Mesendoderm (in vitro differentiated cells): ENCODE measurements at places on chromosomes 16 and 17.

GRCh38 chr17:19018600-19018950, 14.0 kb upstream of the FAM83G start:
- DNase-seq, result no peak
- no peaks in the 10 kb centered on the region for H3K36me3 ChIP-seq
- no peaks in the 10 kb centered on the region for H3K4me1 ChIP-seq
- H3K27me3 ChIP-seq, result no peaks in the 10 kb centered on the region
- no peak overlapping the region for H3K4me3 ChIP-seq
- H3K27ac ChIP-seq, result no peak overlapping the region

DNA sequence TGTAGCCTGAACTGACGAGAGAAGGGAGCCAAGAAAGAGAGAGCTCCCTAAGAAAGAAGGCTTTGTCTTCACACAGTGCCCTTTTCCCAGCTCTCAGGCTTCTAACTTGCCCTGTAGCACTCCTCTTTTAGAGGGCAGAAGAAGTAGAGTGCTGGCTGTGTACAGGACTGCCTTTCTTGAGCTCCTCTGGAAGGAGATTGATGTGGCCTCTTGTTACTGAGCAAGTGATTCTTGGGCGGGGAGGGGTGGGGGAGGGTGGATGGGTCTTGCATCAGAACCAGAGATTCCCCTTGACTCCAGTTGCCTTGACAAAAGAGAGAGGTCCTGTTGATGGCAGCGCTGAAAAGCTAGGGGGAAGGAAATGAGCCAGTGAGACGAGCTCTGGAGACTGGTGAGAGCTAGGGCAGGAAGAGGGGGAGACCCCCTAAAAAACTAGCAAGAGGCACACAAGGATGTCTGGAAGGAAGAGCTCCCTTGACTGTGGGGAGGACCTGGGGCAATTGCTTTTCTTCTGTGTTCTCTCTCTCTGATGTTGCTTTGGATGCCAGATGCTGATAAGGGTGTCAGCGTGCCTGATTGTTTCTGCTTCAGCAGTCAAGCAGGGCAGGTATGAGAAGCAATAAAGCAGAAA, 18.4 kb downstream of the GPR179 start:
- peaks cover 8% of the 10 kb centered on the region for H3K4me1 ChIP-seq
- no peak overlapping the region for H3K4me3 ChIP-seq
- peaks cover 5% of the 10 kb centered on the region for H3K36me3 ChIP-seq

- H3K4me1 ChIP-seq, result no peaks in the 10 kb centered on the region
- H3K36me3 ChIP-seq, result peaks cover 9% of the 10 kb centered on the region
Observed at GRCh38 chr16:1656808-1657617, 21.1 kb upstream of the JPT2 start.

- no peaks in the 10 kb centered on the region for H3K36me3 ChIP-seq
- no peak overlapping the region for H3K4me3 ChIP-seq
- no peak for DNase-seq
- H3K27ac ChIP-seq, result no peak overlapping the region
- H3K27me3 ChIP-seq, result no peaks in the 10 kb centered on the region
Observed at GRCh38 chr17:74687886-74688285, 24.8 kb downstream of the CD300LF start.

DNA sequence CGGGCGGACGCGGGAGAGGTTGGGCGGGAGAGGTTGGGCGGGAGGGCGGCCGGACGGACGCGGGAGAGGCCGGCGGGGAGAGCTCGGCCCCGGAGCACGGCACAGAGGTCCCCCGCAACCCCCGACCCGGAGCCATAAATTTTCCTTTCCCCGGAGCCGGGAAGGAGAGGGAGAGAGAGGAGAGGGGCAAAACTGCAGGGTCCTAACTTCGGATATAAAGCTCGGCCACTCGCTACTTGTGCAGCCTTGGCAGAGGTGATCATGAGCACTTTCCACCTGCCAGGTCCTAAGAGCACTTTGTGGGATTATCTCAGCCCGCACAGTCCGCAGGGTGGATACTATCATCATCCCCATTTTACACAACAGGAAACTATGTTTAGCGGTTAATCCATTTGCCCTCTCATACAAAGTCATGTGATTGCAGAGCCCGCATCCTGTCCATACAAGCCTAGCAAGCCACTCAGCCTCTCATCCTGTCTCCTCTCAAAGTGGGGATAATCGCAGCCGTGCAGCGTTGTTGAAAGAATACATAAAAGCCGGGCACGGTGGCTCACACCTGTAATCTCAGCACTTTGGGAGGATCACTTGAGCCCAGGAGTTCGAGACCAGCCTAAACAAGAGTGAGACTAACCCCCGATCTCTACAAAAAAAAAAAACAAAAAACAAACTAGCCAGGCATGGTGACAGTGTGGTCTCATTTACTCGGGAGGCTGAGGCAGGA, 780 bp upstream of the DCAKD start:
- H3K4me1 ChIP-seq, result no peaks in the 10 kb centered on the region
- H3K27ac ChIP-seq, result peak overlapping the region; percentile 70
- peak; percentile 49 for DNase-seq
- peak overlapping the region; percentile 63 for H3K4me3 ChIP-seq

GRCh38 chr16:30925995-30926811, 2.8 kb downstream of the FBXL19 start:
- H3K36me3 ChIP-seq, result peaks cover 22% of the 10 kb centered on the region
- DNase-seq, result no peak
- no peaks in the 10 kb centered on the region for H3K27me3 ChIP-seq
- H3K27ac ChIP-seq, result no peak overlapping the region

- H3K36me3 ChIP-seq, result no peaks in the 10 kb centered on the region
- H3K27ac ChIP-seq, result no peak overlapping the region
- no peak for DNase-seq
Observed at GRCh38 chr16:48446534-48446920, 61.3 kb upstream of the SIAH1 start.

- H3K27me3 ChIP-seq, result no peaks in the 10 kb centered on the region
- no peak overlapping the region for H3K4me3 ChIP-seq
- H3K36me3 ChIP-seq, result no peaks in the 10 kb centered on the region
- no peak overlapping the region for H3K27ac ChIP-seq
- H3K4me1 ChIP-seq, result no peaks in the 10 kb centered on the region
Observed at GRCh38 chr16:63287401-63287800, 1251.2 kb upstream of the CDH8 start.

DNA sequence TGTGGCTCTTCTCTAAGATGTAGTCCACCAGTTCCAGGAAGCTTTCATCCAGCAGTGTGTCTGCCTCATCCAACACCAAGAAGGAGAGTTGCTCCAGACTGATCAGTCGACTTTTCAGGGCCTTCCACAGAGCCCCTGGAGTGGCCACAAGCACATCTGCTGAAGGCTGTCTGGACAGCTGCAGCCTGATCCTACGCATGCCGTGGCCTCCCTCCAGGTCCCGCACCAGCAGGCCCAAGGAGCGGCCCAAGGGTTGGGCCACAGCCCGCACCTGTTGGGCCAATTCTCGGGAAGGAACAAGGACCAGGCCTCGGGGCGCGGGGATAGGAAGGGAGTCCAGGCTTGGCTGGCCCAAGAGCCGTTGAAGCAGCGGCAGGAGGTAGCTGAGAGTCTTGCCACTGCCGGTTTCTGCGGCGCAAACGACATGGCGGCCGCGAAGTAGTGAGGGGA, 729 bp downstream of the DDX28 start:
- H3K27ac ChIP-seq, result no peak overlapping the region
- no peaks in the 10 kb centered on the region for H3K27me3 ChIP-seq
- peak overlapping the region; percentile 95 for H3K4me3 ChIP-seq
- H3K36me3 ChIP-seq, result no peaks in the 10 kb centered on the region
- H3K4me1 ChIP-seq, result peaks cover 2% of the 10 kb centered on the region
- DNase-seq, result no peak

GRCh38 chr17:77148077-77148939, 7.5 kb downstream of the SEC14L1 start:
- H3K27ac ChIP-seq, result no peak overlapping the region
- DNase-seq, result no peak
- no peaks in the 10 kb centered on the region for H3K4me1 ChIP-seq
- no peak overlapping the region for H3K4me3 ChIP-seq
- H3K36me3 ChIP-seq, result no peaks in the 10 kb centered on the region
- H3K27me3 ChIP-seq, result no peaks in the 10 kb centered on the region

- no peak overlapping the region for H3K27ac ChIP-seq
- no peaks in the 10 kb centered on the region for H3K36me3 ChIP-seq
- no peak overlapping the region for H3K4me3 ChIP-seq
- no peaks in the 10 kb centered on the region for H3K4me1 ChIP-seq
Observed at GRCh38 chr16:10070591-10070990, 111.6 kb downstream of the GRIN2A start.

DNA sequence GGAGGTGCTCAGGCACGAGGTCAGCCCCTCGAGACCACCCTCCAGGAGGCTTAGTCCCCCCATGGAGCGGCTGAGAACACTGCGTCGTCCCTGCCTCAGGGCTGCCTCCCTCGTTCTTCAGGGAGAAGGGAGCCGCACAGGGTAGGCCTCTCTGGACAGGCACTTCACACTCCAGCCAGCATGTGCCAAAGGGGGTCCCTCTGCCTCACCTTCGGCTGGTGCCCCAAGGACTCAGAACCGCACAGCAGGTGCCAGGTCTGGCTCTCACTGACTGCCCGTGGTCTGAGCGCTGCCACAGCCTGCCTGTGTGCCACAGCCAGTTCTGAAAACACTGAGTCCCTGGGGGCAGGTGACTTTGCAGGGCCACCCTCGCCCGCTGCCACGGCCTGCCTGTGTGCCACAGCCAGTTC, 7.1 kb downstream of the P2RX5 start:
- H3K27me3 ChIP-seq, result no peaks in the 10 kb centered on the region
- H3K4me1 ChIP-seq, result no peaks in the 10 kb centered on the region
- no peak overlapping the region for H3K4me3 ChIP-seq

DNA sequence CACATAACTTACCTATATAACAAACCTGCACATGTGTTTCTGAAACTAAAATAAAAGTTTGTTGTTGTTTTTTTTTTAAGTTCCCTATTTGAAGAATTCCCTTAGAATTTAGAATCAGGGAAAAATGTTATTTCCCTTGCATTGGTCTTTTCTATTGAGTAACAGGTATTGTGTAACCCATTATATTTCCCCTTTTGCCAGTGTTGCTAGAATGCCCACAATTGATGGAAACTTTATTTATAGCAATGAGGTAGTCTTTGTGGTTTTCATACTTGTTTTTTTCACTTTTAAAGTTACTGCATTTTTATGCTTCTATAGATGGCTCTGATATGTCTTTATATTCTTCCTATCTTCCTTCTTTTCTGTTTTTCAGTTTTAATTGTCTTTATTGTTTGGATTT, 3.9 kb downstream of the NLRP1 start:
- no peaks in the 10 kb centered on the region for H3K27me3 ChIP-seq
- H3K27ac ChIP-seq, result no peak overlapping the region
- H3K4me1 ChIP-seq, result no peaks in the 10 kb centered on the region
- DNase-seq, result no peak
- H3K36me3 ChIP-seq, result no peaks in the 10 kb centered on the region
- no peak overlapping the region for H3K4me3 ChIP-seq

DNA sequence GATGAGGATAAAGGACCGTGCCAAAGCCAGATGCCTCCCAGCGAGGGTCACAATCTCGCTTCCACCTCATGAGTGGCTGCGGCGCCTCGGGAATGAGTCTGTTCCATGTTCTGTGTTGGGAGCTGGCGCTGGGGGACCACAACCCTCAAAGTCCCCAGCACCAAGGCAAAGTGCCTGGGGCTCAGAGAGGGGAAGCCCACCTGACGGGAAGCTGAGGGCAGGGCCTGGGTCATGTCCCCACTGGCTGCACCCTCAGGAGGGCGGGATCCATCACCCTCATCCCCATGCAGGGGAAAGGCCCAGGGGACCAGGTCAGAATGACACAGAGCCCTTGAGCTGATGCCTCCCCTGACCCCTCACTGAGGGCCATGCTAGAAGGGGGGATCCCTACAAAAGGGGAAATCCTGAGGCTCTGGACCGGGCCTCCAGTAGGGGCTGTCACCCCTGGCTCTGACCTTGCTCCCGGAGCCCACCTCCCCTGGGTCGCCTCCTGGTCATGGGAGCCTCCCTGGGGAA, 151.3 kb upstream of the PLCG2 start:
- H3K4me3 ChIP-seq, result no peak overlapping the region
- H3K27ac ChIP-seq, result no peak overlapping the region
- no peaks in the 10 kb centered on the region for H3K27me3 ChIP-seq
- no peaks in the 10 kb centered on the region for H3K36me3 ChIP-seq

- no peak overlapping the region for H3K27ac ChIP-seq
- DNase-seq, result no peak
- H3K4me3 ChIP-seq, result no peak overlapping the region
- H3K4me1 ChIP-seq, result peaks cover 4% of the 10 kb centered on the region
- H3K36me3 ChIP-seq, result no peaks in the 10 kb centered on the region
- H3K27me3 ChIP-seq, result no peaks in the 10 kb centered on the region
Observed at GRCh38 chr17:10186771-10187410, 11.5 kb downstream of the GAS7 start.

DNA sequence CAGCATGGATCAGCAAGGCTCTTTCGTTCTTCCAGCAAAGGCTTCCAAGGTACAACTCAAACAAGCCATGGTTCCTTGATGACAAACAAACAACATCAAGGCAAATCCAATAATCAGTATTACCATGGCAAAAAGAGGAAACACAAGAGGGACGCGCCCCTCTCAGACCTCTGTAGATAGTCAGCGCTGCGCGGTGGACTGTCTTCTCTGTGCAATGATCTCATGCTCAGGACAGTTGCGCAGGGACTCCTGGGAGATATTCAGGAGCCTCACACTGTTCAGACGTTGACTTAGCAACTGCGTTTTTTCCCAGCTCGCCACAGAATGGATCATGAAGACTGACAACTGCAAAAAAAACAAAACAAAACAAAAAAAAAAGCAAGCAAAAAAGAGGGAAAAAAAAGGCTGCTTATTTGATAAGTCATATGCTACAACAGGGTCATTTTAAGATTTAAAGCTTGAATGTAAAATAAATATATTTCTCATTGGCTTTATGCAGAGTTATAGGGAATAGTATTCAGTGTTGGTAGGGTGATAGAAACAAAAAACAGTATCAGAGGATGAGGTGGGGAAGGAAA, 37.1 kb upstream of the ADCY7 start:
- H3K27me3 ChIP-seq, result no peaks in the 10 kb centered on the region
- H3K4me1 ChIP-seq, result no peaks in the 10 kb centered on the region
- H3K27ac ChIP-seq, result no peak overlapping the region
- H3K36me3 ChIP-seq, result no peaks in the 10 kb centered on the region

DNA sequence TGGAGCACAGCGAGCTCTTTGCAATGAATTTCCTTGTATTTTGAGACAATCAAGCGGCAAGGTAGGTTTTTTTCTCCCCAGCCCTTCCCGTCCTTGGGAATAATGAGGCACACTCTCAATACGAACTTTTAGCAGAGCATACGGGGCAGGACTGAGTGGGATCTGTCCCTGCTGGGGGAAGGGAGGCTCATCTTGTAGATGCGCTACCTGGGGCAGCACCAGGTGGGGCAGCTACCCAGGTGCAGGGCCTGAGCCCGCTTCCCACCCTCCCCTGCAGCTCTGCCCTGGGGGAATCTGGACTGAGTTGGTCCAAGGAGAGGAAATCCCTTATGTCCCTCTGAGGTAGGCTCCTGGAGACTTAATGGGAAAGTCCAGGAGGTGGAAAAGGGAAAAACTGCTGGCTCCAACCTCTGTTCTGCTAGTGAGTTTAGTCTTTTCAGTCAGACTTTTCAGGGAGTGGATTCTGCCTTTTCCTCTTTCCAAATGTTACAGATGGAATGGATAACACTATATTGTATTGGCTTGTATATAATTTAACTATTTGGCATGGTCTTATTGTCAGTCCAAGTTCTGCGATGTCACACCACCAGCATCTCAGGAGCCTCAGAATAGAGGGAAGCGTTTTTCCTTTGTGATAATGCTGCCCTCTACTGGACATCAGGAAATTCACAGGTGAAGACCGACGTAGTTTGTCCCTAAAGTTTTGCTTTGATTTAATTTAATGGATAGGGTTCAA, 9.6 kb upstream of the CES1 start:
- no peak overlapping the region for H3K27ac ChIP-seq
- H3K36me3 ChIP-seq, result no peaks in the 10 kb centered on the region
- no peaks in the 10 kb centered on the region for H3K27me3 ChIP-seq

GRCh38 chr16:51419768-51420167, 268.7 kb upstream of the SALL1 start:
- no peaks in the 10 kb centered on the region for H3K36me3 ChIP-seq
- H3K27ac ChIP-seq, result no peak overlapping the region
- H3K4me1 ChIP-seq, result no peaks in the 10 kb centered on the region

GRCh38 chr16:66293207-66293735, 73.2 kb upstream of the CDH5 start:
- H3K27ac ChIP-seq, result no peak overlapping the region
- H3K4me1 ChIP-seq, result no peaks in the 10 kb centered on the region
- no peaks in the 10 kb centered on the region for H3K27me3 ChIP-seq
